Right lobe of liver (tissue), 6 donors: ENCODE measurements at places on chromosomes 1 and 21.

GRCh38 chr1:27111626-27112573, 43.0 kb downstream of the SLC9A1 start:
- DNase-seq = peak; percentile 71

- DNase-seq = no peak
Measured at GRCh38 chr1:46084553-46085451, 47.6 kb downstream of the PIK3R3 start.

DNA sequence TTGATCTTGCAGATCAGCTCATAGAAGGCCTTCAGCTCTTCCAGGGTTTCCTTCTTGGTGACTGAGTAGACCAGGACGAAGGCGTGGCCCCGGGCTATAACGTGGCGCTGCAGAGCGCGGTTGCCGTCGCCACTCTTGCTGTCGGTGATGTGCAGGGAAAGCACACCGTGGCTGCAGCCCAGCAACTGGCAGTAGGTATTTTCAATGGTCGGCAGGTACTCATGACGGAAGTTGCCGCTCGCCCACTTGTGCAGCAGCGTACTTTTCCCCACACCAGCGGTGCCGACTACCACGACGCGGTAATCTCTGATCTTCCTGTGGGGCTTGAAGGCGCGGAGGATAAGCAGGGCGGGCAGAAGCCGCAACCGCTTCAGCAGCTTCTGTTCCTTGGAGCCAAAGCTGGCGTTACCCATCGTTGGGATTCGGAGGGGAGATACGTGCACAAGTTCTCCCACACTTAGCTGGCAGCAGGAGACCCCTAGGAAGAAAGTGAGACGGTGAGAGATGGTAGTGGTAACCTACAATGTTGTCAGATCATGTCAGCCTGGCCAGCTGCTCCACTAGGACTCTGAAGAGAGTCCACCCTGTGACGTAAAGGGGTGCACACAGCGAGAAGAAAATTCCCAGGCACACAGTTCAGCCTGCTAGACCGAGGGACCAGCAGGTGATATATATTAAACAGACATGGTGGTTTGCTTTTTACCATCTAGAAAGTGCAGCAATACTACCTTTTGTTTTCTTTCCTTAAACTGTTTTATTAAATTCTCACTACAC, 3.4 kb downstream of the DIRAS3 start:
- no peak for DNase-seq

- DNase-seq = no peak
Measured at GRCh38 chr1:226276077-226276682, 32.8 kb downstream of the LIN9 start.
